ENCODE measurements at places on chromosomes 1 and 21.

- peaks cover 44% of the 10 kb centered on the region for H3K4me1 ChIP-seq
- H3K4me3 ChIP-seq, result peak overlapping the region; percentile 59
- peak; percentile 31 for DNase-seq
- no peaks in the 10 kb centered on the region for H3K36me3 ChIP-seq
These were observed 110.2 kb downstream of the NAV1 start for GRCh38 chr1:201648907-201649721.

DNA sequence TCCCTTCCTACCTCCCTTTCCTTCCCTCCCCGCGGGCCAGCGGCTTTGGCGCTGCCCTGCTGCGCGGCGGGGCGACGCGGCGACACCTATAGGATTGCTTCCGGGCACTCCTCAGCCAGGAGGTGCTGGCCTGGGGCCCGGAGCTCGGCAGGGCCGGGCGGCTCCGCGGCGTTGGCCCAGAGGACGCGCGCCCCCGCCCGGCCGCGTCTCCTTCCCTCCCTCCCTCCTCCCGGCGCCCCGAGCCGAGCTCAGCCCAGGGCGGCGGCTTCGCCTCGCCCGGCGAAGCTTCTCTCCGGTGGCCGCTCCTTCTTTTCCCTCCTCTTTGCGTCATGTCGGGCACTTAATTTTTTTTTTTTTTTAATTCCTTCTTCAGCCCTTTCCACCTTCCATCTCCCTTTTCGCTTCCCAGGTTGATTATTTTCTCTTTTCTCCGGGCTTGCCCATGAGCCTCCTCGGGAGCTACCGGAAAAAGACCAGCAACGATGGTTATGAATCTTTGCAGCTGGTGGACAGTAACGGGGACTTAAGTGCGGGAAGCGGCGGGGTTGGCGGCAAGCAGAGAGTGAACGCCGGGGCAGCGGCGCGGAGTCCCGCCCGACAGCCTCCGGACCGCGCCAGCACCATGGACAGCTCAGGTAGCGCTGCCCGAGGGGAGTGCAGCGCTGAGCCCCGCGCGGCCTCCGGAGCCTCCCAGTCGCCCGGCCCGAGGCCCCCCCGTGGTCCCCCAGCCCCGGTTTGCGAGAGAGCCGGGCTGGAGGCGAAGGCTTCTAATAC, at the start of gene DNAJC6:
TSS of gene DNAJC6 (plus strand) at position 240 of the 774 bp plus-strand sequence. CDS start at position 443, 203 bp downstream.
- H3K27me3 ChIP-seq, result no peaks in the 10 kb centered on the region
- H3K4me1 ChIP-seq, result peaks cover 19% of the 10 kb centered on the region
- H3K36me3 ChIP-seq, result no peaks in the 10 kb centered on the region
- no peak within 1 kb of the TSS for H3K27ac ChIP-seq

GRCh38 chr1:164619006-164619784, 60.2 kb downstream of the PBX1 start:
- H3K27me3 ChIP-seq, result no peaks in the 10 kb centered on the region
- peak; percentile 70 for DNase-seq
- no peaks in the 10 kb centered on the region for H3K36me3 ChIP-seq
- peak overlapping the region; percentile 47 for H3K27ac ChIP-seq
- H3K4me1 ChIP-seq, result peaks cover 20% of the 10 kb centered on the region

- DNase-seq, result no peak
- H3K4me1 ChIP-seq, result peaks cover 82% of the 10 kb centered on the region
- H3K36me3 ChIP-seq, result no peaks in the 10 kb centered on the region
- no peaks in the 10 kb centered on the region for H3K27me3 ChIP-seq
These were observed 72.2 kb downstream of the PLEKHA6 start for GRCh38 chr1:204287466-204287891.

- no peak for DNase-seq
- H3K4me1 ChIP-seq, result peaks cover 90% of the 10 kb centered on the region
- H3K4me3 ChIP-seq, result no peak overlapping the region
These were observed 112.3 kb upstream of the IRF2BP2 start for GRCh38 chr1:234722270-234722704.

DNA sequence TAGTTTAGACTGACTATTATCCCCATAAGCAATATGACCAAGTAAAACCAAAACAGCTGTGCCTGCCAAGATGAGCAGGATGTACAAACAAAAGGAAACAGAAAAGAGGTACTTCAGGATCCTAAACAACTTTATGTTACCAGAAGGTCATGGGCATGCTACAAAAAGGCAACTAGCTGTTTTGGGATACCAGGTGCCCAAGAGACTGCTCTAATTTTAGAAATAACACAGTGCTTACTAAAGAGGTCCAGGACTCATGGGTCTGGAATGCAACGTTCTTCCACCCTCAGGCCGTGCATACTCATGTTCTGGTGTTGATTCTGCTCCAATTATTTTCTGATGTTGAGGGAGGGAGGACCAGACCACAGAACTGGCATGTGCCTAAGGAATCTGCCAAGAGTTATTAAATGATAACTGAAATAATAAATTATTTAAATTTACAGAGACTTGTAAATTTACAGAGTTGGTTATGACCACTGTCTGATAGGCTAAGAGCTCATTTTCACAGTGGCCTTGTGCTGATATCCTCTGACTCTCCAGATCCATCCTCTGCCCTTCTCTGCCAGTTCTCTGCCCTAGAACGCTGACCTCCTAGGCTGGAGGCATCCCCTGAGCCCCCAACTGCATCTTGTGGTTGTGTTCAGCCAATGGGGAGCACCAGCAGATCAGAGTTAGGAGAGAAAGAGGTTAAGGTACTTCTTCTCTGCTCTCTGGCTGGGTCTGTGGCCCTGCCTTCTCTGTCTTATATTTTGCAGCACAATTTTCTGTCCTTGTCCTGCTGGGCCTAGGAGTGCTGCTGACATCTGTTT, 37.7 kb upstream of the BCL10 start:
- peak overlapping the region; percentile 18 for H3K27ac ChIP-seq
- H3K4me1 ChIP-seq, result peaks cover 6% of the 10 kb centered on the region
- no peaks in the 10 kb centered on the region for H3K36me3 ChIP-seq
- DNase-seq, result no peak

Measured in stomach (tissue), 19 donors.